Fibroblast of skin of left biceps (primary cell): ENCODE measurements at places on chromosomes 12 and 14.

DNA sequence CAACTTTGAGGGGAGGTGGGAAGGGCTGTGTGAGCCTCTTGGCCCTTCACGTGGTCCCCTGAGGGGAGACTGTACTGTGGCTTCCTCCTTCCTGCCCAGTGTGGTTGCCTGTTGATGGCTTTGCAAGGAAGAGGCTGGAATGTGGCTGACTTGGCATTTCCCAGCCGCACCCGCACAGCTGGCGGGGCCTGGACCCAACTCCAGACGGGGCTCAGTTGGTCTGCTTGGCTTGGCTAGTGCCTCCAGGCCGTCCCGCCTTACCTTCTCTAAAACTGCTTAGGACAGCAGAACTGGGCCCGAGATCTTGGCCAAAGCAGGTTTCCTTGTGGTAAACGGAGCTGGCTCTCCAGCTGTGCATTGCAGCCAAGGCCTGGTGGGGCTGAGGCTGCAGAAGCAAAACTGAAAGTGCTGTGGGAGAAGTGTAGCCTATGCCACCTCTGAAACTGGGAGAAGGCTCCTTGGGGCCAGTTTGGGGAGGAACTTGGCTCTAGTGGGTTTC, 139.5 kb downstream of the SMOC1 start:
- no peak for DNase-seq

DNA sequence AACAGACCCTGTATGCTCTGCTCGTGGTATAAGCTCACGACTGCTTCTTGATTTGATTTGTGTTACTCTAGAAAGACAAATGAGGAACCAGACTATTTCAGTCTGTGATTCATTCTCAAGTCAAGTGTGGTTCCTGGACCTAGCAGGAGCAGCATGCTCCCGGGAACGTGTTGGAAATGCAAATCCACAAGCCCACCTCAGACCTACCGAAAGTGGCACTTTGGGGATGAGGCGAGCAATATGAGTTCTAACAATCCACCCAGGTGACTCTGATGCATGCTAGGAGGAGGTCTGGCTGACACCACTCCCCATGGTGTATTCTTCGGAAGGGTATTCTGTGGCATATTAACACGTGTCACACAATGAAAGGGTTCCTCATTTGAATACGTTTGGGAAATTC, 59.5 kb upstream of the TMX1 start:
- DNase-seq = no peak

DNA sequence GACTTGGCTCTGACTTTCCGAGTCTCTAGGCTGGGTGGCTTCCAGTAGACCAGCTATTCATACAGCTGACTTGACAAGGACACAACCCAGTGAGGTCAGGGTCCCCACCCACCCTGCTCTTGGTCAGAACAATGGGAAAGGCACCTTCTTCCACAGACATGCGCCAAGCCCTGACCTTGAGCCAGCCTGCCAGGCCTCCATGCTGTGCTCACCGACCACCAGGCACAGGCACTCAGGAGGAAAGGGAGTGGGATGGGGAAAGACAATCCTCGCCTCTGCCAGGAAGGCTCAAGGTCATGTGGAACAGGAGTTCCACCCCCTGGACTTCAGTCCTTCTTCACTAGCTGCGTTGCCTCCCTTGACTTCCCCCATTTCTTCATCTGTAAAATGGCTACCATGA, 31.4 kb downstream of the GALNT16 start:
- DNase-seq = no peak

DNA sequence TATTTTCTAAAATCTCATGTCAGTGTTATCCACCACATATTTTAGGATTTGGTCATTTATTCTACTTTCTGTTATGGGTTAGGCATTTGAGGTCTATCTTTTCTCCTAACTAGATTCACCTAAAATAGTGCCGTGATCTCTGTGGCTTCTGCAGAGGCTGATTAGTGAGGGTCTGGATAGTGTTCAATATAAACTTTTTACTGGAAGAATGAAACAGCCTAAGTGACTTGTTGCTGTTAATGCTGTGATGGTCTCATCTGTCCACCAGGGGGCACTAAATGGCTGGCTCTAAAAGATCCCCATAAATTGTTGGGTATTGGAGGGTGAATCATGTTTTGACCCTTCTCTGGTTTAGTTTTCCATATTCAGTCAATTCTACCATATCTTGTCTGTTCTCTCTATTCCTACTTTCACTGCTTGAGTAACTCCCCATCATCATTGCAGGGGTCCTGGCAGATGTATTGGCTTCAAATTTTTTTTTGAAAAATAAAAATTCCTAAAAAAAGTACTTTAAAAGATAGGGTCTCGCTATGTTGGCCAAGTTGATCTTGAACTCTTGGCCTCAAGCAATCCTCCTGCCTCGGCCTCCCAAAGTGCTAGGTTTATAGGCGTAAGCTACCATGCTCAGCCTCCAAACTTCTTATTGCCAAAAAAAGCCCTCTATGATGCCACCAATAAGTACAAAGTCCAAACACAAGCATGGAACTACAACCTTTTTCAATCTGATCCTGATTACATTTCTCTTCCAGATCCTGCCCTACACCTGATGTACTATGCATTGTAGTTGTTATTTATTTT, 6.9 kb downstream of the PABPN1 start:
- peak; percentile 46 for DNase-seq

DNA sequence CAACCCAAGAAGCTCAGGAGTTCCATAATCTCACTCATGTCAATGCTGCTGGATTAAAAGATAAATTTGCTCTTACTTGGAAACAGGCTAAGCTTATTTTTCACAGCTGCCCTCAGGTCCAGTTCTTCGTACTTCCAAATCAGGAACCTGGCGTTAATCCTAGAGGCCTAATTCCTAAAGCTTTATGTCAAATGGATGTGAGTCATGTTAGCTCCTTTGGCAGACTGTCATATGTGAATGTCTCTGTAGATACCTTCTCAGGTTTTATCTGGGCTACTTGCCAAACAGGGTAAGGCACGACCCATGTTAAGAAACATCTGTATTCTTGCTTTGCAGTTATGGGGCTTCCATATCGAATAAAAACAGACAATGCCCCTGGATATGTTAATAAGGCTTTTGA, 504.6 kb downstream of the ALG10 start:
- no peak for DNase-seq

GRCh38 chr12:24133384-24133783, 183.9 kb upstream of the SOX5 start:
- DNase-seq = no peak

DNA sequence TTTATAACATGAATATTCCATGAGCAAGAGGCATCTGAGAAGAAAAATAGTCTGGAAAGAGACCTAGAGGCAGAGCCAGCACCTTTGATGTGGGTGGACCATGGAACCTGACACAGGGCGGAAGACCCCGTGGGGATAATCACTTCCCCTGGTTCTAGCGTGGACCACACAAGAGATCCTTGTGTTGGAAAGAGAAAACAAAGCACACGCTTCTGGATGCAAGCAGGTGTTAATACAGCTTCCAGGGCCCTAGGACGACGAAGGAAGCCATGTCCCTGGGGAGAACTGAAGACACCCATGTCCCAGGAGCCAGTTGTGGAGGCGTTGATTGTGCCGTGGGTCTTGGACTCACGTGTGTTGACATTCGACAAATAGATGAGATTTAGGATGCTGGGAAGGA, 102.9 kb downstream of the ADGRD1 start:
- no peak for DNase-seq

GRCh38 chr12:49440035-49440434, 72.8 kb downstream of the SPATS2 start:
- no peak for DNase-seq

DNA sequence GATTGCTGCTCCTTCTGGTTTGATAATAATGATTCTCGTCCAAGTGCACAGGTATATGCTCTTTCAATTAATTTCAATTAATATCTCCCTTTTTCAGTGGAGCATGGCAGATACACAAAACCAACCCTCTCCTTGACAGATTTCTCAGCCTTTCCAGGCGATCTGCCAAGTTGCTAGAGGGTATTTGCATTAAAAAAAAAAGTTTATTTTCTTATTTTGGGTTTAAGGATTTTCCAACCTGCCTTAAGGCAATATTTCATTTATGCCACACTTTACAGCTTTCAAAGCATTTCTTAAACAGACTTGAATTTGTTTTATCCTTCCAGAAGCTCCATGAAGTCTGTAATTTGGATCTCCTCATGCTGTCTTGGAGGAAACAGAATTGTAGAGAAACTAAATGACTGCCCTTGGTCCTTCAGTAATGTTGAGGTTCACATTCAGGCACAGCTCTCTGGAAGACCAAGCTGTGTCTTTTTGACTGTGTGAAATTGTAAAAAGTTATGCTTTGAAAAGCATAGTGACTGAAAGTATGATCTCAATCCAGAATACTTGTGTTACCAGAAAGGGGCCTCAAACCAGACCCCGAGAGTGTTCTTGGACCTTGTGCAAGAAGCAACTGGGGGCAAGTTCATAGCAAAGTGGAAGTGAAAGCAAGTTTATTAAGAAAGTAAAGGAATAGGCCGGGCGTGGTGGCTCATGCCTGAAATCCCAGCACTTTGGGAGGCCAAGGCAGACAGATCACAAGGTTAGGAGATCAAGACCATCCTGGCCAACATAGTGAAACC, 2.3 kb downstream of the DGLUCY start:
- no peak for DNase-seq

- no peak for DNase-seq
Measured at GRCh38 chr12:96698965-96699364, 208.1 kb upstream of the NEDD1 start.

DNA sequence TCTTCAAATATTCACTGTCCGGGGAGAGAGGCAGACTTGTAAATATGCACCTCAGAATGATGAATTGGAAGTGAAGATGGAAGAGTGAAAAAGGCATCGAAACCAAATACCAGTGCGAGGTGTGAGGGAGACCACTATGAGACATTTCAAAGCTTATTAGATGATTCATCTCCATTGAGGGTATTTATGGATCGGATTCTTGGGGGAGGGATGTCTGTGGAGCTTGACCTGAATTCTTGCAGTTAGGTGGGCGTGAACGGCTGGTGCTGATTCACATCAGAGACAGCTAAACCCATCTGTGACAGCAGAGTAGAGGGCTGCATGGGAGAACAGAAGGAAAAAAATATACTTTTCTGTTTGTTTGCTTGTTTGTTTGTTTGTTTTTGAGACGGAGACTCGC, 677.2 kb downstream of the AACS start:
- DNase-seq = no peak

- DNase-seq = peak; percentile 68
Measured at GRCh38 chr14:89540830-89541470, 123.9 kb upstream of the FOXN3 start.

DNA sequence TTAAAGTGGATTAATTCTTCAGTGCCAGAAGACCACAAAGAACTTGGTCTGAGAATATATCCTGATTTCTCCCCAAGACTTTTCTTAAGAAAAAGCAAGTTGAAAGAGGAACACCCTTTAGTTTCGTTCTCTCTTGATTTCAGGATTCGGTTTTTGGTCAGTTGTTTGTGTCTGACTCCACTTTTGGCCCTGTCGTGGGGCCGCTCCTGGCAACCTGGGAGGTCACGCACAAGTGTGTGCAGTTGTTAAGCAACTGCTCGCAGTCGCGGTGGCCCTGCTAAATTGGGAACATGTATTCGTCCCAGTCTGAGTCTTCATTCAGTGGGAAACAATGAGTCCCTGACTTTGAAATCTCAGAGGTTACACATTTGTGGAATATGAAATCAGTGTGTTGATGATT, 68.7 kb downstream of the RGS6 start:
- no peak for DNase-seq

DNA sequence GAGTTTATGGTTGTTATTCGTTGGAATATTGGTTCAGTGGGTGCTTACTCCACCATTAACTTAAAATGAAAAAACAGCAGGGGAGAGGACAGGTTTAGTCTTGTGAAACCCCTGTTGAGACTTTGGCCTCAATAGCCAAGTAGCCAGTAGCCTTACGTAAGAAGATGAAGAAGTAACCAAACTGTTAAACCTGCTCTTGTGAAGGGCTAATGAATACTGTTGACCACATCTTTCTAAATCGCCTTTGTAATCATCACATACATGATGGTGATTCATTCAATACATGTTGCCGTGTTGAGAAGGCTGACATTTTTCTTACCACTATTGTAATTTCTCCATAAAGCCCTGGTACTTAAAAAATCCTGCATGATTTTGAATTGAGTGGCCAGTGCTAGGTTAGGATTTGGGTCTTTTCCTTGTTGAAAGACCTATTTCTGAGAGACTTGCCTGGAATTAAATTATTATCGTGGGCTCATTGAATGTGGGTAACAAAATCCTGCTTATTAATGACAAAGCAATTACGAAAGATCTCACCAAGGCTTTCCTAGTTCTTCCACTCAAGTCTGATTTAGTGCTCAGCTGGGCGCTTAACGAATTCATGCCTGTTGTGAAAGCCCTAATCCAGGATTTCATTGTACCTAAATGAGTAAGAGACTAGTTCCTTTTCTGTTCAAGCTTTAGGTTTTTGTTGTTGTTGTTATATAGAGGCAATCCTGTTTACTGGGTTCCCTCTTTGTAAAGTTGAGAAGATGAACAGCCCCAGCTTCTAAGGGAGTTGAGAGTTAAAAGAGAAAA, 333.1 kb downstream of the FUT8 start:
- no peak for DNase-seq

GRCh38 chr12:47954058-47954457, 9.3 kb upstream of the TMEM106C start:
- DNase-seq = no peak

- DNase-seq = peak; percentile 4
Measured at GRCh38 chr14:105448706-105449111, 25.9 kb upstream of the CRIP2 start.

GRCh38 chr12:99133401-99133800, 488.3 kb downstream of the APAF1 start:
- DNase-seq = no peak

- DNase-seq = no peak
Measured at GRCh38 chr12:118840399-118840798, 140.9 kb upstream of the SRRM4 start.

GRCh38 chr14:34911209-34912150, 36.3 kb upstream of the BAZ1A start:
- no peak for DNase-seq

GRCh38 chr12:51811203-51812202, 37.0 kb downstream of the FIGNL2 start:
- no peak for DNase-seq

DNA sequence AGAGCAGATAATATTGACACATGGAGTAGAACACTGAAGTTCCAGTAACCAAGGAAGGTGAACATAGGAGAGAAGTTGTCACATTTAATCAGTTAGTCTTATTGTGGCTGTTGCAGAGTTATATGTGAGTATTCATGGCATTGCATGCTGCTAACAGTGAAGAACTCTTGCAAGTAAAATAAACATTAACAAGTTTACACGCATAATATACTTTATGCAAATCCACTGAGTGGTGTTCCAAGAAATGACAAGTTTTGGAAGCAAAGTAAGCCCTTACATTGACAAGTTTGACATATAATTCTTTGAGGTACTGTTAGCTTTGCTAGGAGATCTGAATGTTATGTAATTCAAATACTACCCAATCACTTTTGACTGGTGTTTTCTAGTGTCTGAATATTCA, 125.6 kb downstream of the ANKS1B start:
- no peak for DNase-seq

- peak; percentile 85 for DNase-seq
Measured at GRCh38 chr14:51521764-51522163, 129.9 kb upstream of the FRMD6 start.

DNA sequence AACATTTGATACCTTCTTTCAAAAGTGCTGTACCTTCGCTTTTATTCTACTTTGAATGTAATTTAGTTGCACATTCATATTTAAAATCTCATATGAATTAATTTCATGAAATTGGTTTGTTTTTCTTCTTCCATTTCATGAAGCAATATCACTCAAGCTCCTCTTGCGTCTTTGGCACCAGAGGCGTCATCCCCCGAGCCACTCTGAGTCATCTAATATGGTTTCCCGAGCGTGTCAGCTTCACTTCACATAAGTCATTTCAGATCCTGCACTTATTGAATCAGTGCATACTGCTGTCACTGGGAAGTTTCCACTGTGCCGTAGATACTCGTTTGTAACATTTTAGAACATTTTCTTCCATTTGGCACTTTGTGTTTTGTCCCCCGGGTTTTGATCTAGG, 105.6 kb downstream of the SLC25A47 start:
- DNase-seq = no peak
